GM06990 (cell line): ENCODE measurements at places on chromosomes 3 and 15.

- DNase-seq: peak; percentile 27
Observed at GRCh38 chr3:126134219-126134975, 46.0 kb downstream of the ALDH1L1 start.

GRCh38 chr3:57048728-57049127 lies 11.7 kb upstream of the SPATA12 start:
- DNase-seq: no peak

DNA sequence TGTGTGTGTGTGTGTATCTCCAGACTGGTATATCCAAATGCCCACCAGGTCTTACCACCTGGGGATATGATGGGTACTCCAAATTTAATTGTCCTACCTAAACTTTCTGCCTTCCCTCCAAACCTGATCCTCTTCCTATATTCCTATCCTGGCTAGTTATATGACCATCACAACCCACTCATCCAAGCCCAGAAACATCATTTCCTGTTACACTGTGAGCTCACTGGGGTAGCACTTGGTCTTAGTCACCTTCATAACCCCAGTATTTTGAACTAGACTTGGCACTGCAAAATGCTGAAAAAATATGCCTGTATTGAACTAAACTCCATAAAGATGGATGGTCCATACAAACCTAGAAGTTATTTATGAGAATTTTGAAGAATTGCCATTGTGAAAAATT lies 178.8 kb upstream of the EIF1B start:
- DNase-seq: no peak

GRCh38 chr15:25877681-25878080 lies 14.6 kb upstream of the ATP10A start:
- DNase-seq: no peak

- DNase-seq: no peak
Observed at GRCh38 chr3:144754076-144754783, 782.6 kb downstream of the DIPK2A start.
